HT1080 (cell line): ENCODE measurements at places on chromosomes 3 and 15.

- peak; percentile 30 for DNase-seq
These were observed 2.9 kb downstream of the NCEH1 start for GRCh38 chr3:172707967-172708366.

GRCh38 chr15:50112488-50113186, 6.4 kb downstream of the ATP8B4 start:
- DNase-seq: no peak

GRCh38 chr15:61138156-61138555, 90.9 kb downstream of the RORA start:
- DNase-seq: no peak

- DNase-seq: no peak
These were observed 46.9 kb upstream of the PTPN23 start for GRCh38 chr3:47333907-47334306.

GRCh38 chr3:105858017-105858416, 10.8 kb downstream of the CBLB start:
- no peak for DNase-seq

DNA sequence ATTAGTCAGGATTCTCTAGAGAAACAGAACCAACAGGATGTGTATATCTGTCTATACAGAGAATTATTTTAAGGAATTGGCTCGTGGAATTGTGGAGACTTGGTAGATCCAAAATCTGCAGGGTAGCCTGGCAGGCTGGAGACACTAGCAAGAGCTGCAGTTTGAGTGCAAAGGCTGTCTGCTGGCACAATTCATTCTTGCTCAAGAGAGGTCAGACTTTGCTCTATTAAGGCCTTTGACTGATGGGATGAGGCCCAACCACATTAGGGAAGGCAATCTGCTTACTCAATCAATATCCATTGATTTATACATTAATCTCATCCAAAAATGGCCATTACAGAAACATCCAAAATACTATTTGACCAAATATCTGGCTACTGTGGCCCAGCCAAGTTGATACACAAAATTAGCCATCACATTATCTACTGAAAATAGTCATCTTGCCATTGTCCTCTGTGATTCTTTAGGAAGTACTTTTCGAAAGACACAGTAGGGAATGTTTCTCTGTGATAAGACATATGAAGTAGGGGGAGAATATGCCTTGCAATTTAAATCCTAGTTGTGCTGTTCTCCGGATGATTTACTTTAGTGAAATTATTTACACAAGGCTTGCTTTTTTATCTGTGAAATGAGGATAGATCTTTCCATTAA, 873.8 kb downstream of the ROBO2 start:
- DNase-seq: no peak

DNA sequence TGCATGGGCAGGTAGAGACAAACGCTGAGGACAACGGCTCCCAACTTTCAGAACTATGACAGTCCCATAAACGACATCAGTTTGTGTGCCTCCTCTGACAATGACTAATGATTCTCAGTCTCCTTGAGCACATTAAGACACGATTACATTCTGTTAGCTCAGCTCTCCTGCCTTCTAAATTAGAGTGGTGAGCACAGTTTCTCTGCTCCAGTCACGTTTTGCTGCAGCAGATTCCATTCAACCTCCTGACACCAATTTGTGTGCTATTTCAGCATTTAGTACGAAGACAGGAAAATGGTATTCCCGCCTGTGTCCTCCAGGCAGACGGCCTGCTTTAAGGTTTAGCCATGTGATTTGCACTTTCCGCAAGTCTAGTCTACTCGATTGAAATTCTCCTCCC, 458.4 kb upstream of the CFAP20DC start:
- no peak for DNase-seq

DNA sequence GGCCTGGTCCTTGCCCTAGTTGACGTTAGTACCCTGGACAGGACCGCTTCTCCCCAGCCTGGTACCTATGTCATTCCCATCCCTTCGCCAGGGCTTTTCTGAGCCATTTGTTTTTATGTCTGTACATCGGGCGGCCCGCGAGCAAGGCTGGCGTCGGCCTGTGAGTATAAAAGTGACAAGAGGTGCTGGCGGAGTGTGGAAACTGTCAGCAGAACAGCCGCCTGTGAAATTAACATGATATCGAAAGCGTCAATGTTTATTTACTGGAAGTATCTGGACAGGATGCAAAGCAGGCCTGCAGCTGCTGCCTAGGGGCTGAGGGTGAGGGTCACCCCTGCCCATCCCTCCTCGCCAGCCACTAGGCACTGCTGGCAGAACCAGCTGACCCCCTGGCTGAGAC, 33.4 kb downstream of the LINGO1 start:
- no peak for DNase-seq

DNA sequence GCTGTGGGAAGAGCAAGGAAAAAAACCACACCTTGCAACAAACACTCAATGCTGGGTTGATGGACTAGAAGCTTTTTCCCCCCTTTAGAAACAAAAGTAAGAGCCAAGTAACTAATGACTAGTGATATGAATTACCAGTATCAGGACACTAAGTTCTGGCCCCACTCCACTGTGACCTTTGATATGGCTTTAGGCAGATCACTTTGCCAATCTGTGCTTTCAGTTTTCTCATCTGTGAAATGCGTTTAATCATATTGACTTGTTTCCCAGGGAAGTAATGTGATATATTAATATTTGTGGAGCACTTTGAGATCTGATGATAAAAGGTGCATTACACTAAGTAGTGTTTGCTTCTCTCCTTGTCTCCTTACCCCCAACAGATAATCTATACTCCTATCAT, 319.3 kb upstream of the SATB1 start:
- no peak for DNase-seq

- DNase-seq: no peak
These were observed 376.0 kb upstream of the ALCAM start for GRCh38 chr3:104990758-104991157.

- DNase-seq: peak; percentile 96
These were observed 119.9 kb downstream of the DGKG start for GRCh38 chr3:186241910-186242821.

DNA sequence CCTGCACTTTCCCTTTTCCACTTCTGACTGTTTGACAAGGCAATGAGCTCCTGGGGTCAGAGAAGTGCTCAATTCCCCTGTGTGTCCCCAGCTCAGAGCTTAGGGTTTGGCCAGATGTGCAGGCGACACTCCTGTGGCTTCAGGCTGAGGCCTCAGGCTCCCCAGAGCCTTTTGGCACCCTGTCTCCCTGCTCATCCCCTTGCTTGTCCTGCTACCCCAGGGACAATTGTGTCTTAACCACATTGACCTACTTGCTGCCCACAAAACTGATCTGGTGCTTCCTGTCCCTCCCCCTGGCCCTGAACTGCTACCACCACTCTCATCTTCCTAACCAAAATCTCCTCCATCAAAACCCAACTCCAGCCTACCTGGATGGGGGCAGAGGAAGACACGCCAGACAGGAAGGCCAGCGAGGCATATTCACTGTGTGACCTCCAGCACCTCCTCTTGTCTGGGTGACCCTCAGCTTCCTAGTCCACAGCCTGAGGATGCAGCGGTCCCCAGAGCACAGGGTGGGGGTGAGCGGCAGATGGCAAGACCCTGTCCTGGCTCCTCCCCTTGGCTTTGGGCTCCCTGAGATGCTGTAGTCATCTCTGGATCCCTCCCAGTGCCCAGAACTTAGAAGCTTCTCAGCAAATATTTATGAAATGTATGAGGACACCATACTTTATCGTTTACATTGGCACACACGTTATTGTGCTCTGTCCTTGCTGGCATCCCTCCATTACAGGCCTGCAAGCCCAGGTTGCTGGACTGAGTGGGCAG, 98.9 kb upstream of the SLC6A6 start:
- DNase-seq: no peak

GRCh38 chr3:4042869-4043268, 243.6 kb downstream of the LRRN1 start:
- no peak for DNase-seq

DNA sequence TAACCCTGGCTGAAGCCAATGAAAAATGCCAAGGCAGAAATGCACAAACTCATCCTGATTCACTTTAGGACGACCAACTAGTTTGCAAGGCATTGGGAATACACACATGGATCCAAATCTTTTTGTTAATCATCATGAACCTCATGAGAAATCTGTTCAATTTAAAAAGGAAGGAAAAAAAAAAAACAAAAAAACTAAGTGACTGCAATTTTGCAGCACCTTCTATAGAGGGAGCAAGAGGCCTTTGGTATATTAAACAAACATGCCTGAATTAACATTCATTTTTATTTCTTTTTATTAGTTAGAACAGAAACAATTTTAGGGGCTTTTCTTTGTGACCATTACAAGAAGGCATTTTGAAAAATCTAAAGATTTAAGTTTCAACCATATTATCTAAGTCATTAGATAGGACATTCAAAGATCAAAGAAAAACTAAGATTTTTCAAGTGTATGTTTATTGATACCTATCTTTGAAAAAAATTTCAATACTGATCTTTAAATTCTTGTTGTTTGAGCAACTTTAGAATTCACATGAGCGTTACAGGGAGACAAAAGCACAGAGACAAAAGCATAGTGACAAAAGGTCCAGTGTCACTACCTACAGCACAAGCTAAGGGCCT, 182.4 kb downstream of the CBLB start:
- peak; percentile 30 for DNase-seq
